ENCODE measurements at places on chromosomes 2 and 18.

DNA sequence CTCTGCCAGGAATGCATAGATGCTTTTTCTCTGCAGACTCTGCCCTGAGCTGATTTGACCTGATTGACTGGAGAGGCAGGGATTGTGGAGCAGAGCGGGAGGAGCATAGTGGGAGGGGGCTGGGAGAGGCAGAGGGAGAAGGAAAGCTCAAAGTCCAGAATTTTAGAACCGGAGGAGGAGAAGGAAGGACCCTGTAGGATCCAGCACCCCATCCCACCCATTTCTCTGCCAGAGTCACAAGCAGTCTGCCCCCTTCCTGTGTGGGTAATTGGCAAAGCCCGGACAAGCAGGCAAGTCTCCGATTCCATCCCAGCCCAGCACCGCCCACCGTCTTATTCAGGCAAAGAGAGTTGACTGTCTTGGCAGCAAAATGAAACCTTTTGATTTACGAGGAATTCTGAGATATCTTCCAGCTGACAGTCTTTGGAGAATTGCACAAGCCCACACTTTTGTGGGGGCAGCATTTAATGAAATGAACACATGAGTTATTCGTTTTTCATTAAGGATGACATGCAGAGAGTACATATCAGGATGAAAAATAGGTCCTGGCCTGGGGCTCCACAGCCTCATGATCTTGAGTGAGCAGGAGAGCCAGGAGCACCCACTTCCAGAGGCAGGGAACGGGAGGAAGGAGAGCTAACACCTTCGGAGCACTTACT, 103.1 kb downstream of the MCFD2 start:
- no peak for DNase-seq

DNA sequence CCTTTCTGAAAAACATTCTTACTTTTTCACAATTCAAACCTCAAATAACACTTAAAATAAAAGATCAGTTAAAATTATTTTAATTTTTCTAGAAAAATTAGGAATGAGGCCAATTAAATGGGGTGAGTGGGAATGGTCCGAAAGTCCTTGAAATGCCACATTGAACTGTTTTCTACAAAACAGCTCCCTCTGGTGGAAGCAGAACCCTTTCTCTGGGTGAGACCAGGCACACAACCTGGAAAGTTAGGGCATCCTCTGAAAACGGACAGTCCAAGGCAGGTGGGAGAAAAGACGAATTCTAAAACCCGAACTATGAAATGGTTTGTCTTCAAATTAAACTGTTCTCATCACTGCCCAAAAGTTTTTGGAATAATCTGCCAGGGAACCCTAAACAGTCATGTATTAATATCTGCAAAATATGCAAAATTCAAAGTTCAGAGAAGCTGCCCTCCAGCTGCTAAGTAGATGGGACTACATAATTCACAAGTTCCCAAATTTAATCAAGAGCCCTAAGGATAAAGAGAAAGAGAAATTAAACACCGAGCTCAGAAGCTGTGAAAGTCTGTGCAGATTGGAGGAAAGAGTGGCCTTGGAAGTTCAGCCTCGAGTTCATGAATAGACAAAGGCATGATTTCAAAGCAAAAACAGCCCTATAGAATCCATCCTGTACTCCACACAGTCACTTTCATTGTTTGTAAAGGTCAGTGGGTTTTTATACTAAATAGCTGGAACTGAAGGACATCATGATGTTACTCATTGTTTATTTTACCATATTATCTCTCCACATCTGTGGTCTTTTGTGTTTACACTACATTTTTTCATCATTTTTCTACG, 108.3 kb downstream of the PIEZO2 start:
- DNase-seq = no peak

DNA sequence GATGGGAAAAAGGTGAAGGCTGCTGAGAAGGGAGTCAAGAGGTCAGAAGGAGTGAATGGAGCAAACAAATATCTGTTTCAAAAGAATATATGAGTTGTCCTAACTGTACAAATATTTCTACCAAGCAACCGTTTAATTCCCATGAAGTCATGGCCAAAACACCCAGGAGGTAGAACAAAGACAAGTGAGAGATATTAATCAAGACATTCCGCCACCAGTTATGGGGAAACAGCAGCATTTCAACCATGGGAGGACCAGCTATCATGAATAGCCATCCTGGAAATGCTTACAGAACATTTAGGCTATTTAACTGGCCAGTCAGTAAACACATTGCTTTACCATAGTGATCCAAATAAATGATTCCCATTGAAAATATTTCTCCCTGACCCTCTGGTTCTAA, 396.3 kb downstream of the IRS1 start:
- DNase-seq = no peak

- DNase-seq = no peak
Observed at GRCh38 chr2:130951018-130951417, 114.3 kb downstream of the ARHGEF4 start.

DNA sequence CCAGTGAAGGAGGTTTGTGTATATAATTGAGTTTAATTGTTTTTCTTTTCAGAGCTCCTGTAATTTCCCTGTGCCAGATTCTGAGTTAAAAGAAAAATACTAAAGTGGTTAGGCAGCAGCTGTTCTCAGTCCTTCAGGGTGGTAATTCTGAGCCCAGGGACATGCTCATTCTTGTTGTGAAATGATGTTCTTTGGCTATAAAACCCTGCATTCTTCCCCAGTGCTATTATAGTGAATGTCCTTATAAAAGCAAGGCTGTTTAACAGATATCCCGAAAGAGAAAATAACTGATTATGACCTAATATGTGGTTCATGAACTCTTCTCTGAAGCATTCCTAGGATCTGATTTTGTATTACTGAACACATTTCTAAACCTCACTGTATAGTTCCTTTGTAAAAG, 34.0 kb downstream of the ADAM23 start:
- no peak for DNase-seq

DNA sequence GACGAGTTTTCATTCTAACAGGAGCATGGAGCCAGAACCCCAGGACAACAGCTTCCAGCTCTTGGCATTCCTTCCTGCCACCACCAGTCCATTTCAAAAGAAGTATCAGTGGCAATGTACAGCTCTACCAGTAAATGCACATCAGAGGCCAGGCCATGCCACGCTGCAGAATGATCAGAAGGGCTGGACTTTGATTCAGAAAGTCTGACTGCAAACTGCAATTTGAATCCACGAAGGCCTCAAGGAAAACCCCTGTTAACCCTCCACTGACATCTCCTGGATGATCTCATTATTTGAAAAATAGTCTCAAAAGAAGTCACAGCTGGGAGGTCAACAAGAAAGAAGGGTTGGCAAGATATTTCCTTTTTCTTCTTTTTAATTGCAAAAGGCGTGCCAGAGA, 119.2 kb downstream of the MYO5B start:
- DNase-seq = no peak

DNA sequence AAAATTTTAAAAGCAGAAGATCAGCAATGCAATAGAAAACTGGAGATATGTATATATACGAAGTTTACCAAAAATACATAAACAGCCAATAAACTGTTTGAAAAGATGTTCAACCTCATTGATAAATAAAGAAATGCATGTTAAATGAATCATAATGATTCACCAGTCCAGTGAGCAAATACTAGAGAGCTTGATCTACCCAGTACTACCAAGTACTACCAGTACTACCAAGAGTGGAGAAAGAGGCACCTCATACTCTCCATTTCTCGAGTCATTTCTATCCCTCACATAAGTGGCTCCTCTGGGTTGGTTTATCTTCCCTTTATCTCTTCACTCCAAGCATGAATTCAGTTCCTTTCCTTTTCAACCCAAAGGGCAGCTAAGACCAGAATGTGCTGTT, 138.9 kb downstream of the MREG start:
- DNase-seq = no peak

GRCh38 chr18:61690418-61691138, 202.2 kb downstream of the RNF152 start:
- DNase-seq = no peak

- no peak for DNase-seq
Observed at GRCh38 chr2:190436557-190436956, 28.4 kb downstream of the MFSD6 start.

GRCh38 chr2:32479993-32480392, 123.2 kb downstream of the BIRC6 start:
- DNase-seq = no peak

GRCh38 chr18:52953387-52953786, 613.4 kb downstream of the DCC start:
- DNase-seq = no peak

DNA sequence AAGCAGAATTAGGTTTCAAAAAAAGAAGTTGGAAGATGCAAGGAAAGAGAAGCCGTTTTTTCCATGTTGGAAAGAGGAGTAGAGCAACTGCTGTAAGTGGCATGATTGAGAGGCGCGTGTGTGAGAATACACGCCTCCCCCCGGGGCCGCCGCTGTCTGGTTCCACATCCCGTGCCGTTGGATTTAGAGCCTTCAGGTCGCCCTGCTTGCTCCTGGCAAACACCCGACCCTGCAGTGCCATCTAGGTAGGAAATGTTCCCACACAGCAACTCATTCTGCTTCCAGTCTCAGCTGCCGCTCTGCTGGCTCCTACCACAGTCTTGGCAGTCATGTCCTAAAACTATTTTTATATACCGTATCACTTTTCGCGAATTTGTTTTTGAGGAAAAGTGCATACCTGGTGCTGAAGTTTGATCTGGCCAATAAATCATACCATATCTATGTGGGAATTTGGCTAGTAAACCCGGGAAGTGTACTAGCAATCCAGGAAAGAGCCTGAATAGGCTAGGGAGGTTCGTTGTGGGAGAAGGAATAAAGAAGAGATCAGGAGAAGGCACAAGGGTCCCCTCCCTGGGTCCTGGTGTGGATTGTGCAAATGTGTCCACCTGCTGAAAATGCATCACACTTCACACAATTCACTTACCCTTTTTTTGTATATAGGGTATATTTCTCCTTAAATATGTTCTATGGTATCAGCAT, 372.7 kb downstream of the FBXO15 start:
- DNase-seq = no peak

DNA sequence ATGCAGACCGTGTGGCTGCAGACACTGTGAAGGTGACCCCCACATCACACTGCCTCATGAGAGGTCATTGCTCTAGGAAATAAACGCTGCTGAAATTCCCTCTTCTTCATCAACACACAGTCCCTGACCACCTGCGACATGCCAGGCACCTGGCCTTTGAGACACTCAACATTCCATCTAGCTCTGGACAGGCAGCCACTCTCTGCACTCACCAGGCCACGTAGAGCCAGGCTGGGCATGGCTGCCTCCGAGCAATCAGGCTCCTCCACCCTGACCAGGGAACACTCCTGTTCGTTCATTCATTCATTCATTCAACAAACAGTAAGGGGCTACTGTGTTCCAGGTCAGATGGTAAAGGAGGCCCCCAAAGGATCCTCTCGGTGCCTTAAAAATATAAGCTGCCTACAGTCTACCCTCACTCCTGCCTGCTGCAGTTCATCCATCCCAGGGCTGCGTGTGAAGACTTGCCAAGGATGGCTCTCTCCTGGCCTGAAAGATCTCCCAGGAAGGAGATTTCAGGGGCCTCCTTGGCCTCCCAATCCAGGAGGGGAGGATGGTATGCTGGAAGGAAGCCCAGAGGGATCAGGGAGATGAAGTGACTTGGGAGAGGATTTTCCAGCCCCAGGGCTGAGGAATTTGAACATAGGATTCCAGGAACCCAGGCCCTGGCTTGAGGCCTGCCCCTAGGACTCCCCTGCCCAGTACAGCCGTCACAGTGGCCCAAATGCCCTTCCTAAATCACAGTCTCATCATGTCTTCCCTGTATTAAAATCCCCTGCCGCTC, 66.7 kb downstream of the TNS1 start:
- no peak for DNase-seq

DNA sequence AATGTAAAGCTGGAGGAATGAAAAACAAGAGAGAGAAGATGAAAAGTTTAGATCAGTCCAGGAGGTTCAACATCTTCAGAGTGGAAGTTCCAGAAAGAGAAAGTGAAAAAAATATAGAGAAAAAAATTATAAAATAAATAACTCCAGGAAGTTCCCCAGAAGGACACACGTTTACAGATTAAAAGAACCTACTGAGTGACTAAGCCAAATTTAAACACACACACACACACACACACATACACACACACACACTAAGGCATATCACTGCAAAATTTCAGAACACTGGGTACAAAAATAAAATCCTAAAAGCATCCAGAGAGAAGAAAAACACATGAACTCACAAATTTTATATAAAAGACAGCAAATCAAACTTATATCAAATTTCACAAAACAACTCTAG, 85.9 kb upstream of the PMAIP1 start:
- no peak for DNase-seq

DNA sequence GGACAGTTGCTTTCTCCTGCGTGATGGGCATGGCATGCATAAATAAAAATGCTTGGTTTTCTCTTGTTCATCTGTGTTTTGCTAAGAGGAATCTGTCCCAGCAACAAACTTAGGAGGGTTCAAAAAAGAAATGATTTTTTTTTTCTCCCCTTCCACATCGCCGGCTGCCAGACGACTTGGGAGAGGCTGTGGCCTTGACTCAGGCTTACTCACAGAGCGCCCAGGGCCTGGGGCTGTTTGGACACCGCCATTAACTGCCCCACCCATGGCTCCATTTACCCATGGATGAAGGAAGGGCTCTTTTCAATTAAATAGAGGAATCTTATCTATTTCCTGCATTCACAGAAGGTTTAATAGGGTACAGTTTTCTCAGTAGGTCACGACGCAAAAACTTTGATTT, 22.3 kb upstream of the SERPINB5 start:
- no peak for DNase-seq

GRCh38 chr18:58249712-58250111, 205.7 kb downstream of the NEDD4L start:
- DNase-seq = no peak

DNA sequence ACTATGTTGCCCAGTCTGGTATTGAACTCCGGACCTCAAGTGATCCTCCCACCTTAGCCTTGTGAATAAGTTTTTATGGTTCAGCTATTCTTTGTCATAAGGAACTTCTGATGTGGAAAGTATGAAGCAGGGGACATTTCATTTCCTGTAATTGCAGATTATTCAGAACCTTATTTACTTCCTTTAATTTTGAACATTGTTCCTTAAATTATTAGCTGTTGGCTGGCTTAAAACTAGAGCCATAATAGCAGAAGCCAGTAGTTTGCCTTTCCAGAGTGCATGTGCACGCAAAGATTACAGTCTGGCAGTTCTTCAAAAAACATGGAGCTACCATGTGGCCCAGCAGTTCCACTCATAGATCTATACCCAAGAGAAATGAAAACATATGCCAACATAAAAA, 53.1 kb downstream of the PMS1 start:
- DNase-seq = no peak

GRCh38 chr2:15073664-15074063, 441.1 kb downstream of the LRATD1 start:
- DNase-seq = no peak

DNA sequence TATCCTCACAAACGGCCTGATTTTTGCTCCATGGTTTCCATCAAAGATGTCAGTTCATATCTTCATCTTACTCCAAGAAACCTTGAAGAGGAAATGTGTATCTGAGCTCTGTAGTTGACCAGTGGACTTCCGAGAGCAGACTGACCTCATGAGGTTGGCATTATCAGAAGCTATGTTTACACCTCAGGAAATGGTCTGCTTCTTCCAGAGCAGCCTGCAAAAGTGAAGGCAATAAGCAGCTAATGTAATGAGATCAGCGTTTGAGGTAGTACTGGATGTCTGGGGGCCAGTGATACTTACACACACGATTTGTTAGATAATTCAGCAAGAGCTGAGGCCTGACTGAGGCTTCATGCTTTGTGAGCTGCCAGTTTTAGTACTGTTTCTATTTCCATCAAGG, 189.7 kb downstream of the LRRTM1 start:
- DNase-seq = no peak

GRCh38 chr2:69483696-69484095, 46.5 kb upstream of the NFU1 start:
- no peak for DNase-seq

All from SIG-M5 (cell line).